ENCODE measurements at places on chromosomes 11 and 22.
A peak's percentile ranks its signal among the peaks of the same experiment; 100 is the strongest.

DNA sequence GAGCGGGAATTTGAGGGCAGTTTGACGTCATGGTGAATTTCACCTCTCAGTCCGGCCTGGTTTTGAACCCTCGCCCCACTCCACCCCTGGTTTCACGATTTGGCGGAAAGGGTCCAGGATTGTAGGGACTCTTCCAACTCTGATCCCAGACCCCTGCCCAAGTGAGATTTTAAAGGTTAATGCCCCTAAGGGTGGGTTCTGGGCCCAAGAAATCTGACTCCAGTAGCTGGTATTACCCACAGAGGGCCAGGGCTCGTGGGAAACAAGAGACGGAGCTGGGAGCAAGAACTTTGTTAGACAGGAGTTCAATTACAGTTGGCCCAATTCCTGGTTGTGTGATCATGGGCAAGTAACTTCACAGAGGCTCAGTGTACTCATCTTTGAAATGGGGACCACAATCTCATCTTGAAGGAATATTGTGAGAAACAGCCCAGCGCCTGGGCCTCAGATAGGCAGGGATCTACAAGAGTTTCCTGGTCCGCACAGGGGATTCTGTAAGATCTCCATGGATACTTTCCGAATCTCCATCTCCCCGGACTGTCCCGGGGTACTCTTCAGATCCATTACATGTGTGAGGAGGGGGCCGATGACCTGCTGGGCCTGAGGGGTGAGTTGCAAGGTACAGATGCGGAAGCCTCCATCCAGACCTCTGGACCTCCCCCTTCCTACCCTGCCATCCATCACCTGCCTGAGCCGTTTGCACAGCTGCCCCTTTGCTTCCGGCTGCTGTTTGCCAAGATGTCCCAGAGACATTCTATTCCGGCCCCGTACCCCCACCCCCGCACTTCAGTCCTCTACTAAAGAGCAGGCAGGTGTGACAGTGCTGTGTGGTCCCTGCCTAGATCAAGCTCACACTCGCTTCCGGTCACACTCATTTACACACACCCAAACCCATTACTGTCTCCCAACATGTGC is 687 bp upstream of the CALCA start:
- no peak for DNase-seq

GRCh38 chr11:134532131-134532920 is 120.3 kb upstream of the B3GAT1 start:
- no peak for DNase-seq

DNA sequence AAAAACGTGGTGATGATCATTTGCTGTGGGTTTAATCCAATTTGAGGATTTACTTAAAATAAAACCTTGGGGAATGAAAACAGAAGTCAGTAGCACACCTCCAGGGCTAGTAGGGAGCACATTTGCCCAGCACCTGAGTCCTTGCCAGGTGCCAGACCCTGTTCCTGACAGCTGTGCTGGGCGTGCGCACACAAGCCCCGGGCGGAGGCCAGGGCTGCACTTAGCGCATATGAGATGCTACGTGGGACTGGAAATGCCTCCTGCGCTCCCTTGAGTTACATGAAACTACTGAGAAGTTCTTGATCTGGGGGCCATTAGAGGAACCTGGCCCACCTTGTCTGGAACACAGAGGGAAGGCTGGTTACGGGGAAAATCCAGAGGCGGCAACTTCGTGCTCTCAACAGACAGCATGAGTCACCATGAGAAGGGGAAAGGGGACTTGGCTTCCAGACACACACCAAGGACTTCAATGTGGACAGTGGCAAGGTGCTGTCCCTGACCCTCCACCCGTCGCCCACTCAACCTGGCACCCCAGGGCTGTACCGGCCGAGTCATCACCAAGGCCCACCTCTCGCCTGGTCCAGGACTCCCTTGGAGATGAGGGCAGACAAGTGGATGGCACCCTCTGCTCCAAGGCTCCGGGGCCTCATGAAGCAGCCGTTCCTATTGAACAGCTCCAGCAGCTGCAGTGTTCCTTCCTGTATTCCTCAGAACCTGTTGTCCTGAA is 1468.6 kb downstream of the BRD1 start:
- DNase-seq: no peak

DNA sequence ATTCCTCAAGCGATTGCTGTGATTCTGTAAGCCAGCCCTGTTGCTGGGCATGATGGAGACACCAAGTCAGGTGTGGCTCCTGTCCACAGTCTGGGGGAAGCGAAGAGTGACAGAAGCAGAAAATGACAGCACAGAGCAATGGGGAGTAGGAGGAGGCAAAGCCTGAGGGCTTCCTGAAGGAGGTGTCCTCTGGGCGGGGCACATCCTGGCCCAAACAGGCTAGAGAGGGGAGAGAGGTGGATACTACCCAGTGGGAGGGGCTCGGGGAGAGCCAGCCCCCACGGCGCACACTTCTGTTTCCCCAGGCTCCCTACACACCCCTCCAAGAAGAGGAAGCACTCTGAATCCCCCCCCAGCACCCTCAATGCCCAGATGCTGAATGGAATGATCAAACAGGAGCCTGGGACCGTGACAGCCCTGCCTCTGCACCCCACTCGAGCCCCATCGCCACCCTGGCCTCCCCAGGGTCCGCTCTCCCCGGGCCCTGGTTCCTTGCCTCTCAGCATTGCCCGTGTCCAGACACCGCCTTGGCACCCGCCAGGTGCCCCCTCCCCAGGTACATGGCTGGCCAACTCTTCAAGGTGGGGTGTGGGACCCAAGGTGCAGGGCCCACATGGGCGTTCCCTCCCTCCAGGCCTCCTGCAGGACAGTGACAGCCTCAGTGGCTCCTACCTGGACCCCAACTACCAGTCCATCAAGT is 18.9 kb downstream of the MYRF start:
- no peak for DNase-seq

- DNase-seq: no peak
These were observed 14.8 kb upstream of the CARD10 start for GRCh38 chr22:37533995-37534394.

GRCh38 chr11:266676-267439 is 11.3 kb upstream of the NLRP6 start:
- no peak for DNase-seq

DNA sequence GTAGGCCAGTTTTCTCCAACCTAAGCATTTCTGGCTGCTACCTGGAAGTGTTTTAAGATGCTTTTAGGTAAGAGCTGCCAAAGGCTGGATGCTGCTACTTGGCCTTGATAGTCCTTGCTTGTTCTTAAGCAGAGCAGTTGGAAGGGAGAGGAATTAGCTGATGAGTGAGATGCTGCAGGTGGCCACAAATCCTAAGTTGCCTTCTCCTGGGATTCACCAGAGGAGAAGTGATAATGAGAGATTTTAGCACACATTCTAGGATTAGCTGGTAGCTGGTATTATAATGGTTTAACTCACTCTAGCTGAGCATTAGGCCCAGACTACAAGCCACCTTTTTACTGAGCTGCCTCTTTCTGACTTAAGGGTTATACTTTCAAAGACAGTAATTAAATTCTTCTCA is 442.9 kb upstream of the RAG2 start:
- no peak for DNase-seq

DNA sequence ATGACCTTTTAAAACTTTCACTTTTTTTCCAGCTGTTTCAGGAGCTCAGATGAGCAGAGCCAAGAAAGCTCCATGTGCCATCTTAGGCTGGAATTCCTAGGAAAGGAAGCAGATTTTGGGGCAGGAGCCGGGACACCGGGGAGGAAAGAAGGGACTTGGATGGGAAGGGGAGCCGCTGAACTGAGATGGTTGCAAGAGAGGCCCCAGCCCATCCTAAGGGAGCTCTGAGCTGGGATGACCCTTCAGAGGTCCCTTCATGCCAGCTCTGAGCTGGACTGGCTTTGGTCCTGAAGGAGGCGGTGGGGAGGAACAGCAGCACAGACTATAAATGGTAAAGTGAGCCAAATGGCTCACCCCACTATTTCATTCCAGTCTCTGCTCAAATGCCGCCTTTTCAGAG is 55.2 kb upstream of the SLC22A12 start:
- no peak for DNase-seq

- DNase-seq: no peak
These were observed 987.3 kb downstream of the BRD1 start for GRCh38 chr22:48840112-48840949.

- no peak for DNase-seq
These were observed 120.3 kb downstream of the ETS1 start for GRCh38 chr11:128467041-128467440.

- no peak for DNase-seq
These were observed 74.6 kb upstream of the SUSD2 start for GRCh38 chr22:24106385-24107381.

GRCh38 chr11:47854667-47855066 is 6.5 kb upstream of the NUP160 start:
- DNase-seq: no peak

DNA sequence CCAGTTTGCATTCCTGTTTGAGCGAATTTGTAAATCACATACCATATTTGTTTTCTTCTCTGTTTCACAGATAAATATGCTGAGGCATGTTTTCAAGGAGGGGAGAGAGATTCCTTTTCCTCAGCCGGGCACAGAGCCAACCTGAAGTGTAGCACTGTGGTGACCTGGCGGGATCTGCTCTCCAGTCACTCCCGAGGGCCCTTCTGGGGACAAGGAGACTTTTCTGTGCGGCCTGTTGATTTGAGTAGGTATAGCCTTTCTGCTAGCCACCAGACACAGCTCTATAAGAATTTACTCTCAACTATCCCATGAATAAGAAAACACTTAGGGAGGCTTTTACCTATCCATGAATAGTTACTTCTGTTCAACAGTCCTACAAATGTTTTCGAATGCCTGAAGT is 63.5 kb upstream of the FDX1 start:
- DNase-seq: peak; percentile 20

DNA sequence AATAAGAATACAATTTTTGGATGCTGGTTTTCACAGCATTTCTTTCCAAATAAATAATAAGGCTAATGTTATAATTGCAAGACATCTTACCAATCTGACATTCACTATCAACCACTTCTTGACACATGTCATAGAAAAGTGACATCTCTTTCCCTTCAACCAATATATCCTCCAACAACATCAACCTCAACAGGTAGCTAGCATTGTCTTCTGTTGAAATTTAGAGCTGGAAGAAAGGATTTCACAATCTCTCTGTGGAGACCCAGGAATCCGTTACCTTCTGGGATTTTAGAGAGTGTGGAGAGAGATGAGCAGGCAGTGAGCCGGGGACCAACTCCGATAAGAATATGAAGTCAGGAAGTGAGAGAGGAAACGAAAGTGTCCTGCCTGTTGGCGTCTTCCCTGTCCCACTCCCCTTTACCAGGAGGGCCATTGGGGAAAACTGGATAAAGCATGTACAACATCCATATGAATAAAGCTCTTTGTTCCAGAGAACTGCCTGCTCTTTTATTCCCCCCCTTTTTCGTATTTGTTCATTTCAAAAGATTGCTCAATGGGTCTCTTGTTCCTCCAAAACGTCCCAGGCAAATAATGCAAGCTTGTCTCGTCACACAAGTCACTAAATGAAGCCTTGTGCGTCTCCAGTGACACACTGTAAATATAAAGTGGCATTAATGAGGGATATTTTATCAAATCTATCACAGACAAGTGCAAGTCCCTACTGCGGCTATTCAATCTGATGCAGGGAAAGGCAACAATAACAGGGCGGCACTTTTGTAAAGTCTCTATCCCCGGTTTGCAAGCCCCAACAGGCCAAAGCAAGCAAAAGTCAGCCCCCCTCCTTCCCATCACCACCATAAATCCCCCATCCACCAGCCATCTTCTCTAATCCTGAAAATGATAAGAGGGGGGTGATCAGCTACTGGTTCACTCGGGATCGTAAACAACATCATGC is 3.4 kb downstream of the CADM1 start:
- no peak for DNase-seq

DNA sequence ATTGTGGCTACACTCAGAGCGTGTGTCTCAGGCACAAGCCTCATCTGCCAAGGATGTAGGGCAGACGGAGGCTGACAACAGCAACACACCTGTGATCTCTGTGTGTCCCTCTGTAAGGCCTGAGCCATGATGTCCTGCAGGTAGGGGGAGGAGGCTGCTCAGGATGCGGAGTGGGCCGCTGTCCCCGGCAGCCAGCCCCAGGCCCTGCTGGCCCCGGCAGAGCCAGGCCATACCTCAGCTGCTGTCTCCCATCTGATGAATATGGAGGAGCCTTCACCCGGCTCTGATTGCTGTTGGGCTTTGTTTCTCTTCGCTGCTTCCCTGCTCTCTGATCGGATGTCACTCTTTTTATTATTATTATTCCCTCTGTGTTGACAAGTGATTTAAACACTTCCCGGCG is 83.6 kb upstream of the NCAM1 start:
- DNase-seq: no peak

GRCh38 chr11:12784987-12785386 is 110.8 kb downstream of the TEAD1 start:
- no peak for DNase-seq

- no peak for DNase-seq
These were observed 19.2 kb downstream of the TBX1 start for GRCh38 chr22:19779685-19780268.

GRCh38 chr22:20520093-20520511 is 12.7 kb downstream of the MED15 start:
- DNase-seq: no peak

- no peak for DNase-seq
These were observed 27.6 kb upstream of the BMAL1 start for GRCh38 chr11:13249992-13250391.

- no peak for DNase-seq
These were observed 17.6 kb downstream of the F2 start for GRCh38 chr11:46736615-46737014.

- DNase-seq: no peak
These were observed 29.8 kb downstream of the ARHGEF17 start for GRCh38 chr11:73337846-73338245.

DNA sequence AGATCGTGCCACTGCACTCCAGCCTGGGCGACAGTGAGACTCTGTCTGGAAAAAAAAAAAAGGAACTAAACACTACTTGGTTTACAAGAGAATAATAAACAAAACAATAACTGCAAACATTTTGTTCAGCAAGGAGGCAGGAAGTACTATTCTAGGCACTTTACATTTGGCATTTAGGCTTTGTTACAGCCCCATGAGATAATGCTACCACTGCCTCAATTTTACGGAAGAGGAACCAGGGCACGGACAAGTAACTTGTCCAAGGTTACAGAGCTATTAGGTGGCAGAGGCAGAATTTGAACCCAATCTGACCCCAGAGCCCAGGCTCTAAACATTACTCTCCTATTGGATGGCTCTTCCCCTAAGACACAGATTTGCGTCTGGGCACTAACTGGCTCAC is 108.7 kb upstream of the AKIP1 start:
- no peak for DNase-seq

DNA sequence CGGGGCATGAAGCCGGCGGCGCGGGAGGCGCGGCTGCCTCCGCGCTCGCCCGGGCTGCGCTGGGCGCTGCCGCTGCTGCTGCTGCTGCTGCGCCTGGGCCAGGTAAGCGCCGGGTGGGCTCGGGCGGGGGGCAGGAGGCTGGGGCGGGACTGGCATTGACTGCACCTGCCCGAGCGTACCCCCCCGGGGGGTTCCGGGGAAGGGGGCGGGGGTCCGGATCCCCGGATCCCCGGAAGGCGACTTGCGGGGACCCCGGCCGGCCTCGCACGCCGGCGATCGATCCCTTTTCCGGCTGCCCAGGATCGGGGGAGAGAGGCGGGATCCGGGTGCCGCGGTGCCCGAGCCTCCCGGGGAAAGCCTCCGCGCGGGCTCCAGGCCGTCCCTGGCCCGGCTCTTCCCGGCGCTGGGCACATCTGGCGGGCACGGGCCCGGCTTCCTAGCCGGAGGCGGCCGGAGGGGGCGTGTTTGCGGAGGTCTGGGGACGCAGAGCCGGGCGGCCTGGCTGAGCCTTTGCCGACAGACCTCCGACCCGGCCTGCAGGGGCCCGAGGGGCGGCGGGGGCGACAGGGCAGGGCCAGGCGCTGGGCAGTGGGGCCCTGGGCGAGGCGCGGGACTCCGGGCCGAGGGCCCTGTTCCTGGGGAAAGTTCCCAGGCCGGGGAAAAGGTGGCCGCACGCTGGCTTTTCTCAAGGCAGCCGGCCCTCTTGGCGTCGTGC is 705 bp downstream of the PTPRJ start:
- peak; percentile 59 for DNase-seq

Data from HEK293T (cell line).